ENCODE measurements at places on chromosomes 7 and 10. TPM values are rescaled to one million over a fixed set of nuclear protein-coding genes. Genes with fewer than 3 reads are reported as not detected.

The TAS2R4 gene
- total RNA-seq = 0.28 TPM

The PNLIP gene
- total RNA-seq = not detected

The ADARB2 gene
- total RNA-seq = not detected

The MKRN1 gene
- 83.0 TPM for total RNA-seq

The ZKSCAN5 gene
- 16.3 TPM for total RNA-seq

The OR2F2 gene
- total RNA-seq = not detected

The SLC25A40 gene
- 4.7 TPM for total RNA-seq
